ENCODE measurements at places on chromosomes 16 and 17. TPM values are rescaled to one million over a fixed set of nuclear protein-coding genes. Genes with fewer than 3 reads are reported as not detected.

DNA sequence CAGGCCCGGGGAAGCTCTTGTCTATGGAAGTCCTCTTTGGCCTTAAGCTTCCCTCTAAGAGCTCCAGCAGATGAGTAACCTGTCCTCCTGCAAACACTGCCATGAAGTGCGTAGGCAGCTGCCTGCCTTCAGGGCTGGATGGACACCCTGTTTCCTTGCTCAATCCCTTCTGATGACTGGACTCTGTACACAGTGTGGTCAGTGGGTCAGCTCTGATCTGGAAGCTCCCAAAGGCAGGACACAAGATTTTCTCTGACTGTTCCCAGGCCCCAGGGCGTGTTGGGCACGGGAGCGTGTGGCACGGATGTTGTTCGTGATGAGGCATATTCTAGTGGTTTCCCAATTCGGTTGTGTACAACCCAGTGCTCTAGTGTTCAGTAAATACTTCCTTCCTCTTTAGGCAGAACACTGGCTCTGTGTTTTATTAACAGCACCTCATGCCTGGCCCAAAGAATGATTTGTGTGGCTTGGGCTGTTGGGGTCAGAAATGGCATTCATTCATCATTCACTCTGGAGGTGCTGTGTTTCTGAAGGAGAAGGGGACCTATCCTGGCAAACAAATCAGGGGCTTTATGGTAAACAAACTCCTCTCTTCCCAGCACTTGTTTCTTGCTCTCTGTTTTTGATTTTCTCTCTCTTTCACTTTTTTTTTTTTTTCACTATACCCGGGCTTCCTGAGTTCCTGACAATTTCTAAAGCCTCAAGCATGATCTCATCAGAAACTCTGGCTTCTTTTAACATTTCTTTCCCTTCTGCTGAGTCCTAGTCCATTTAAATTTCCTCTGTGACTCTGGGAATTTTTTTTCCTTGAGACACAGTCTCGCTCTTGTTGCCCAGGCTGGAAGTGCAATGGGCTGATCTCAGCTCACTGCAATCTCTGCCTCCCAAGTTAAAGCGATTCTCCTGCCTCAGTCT lies 12.0 kb upstream of the RNF157 start:
- no peaks in the 10 kb centered on the region for H3K36me3 ChIP-seq
- no peaks in the 10 kb centered on the region for H3K27me3 ChIP-seq
- H3K27ac ChIP-seq: no peak overlapping the region

GRCh38 chr17:1347589-1348323 lies 52.3 kb downstream of the YWHAE start:
- no peak overlapping the region for H3K27ac ChIP-seq
- H3K4me1 ChIP-seq: no peaks in the 10 kb centered on the region
- no peak for DNase-seq
- no peak overlapping the region for H3K4me3 ChIP-seq

The NACA2 gene
- total RNA-seq: not detected

- no peaks in the 10 kb centered on the region for H3K27me3 ChIP-seq
- no peak overlapping the region for H3K27ac ChIP-seq
- no peak for DNase-seq
- no peaks in the 10 kb centered on the region for H3K36me3 ChIP-seq
- H3K4me1 ChIP-seq: no peaks in the 10 kb centered on the region
- no peak overlapping the region for H3K4me3 ChIP-seq
Measured at GRCh38 chr16:26913851-26914250, 152.9 kb upstream of the C16orf82 start.

The CSH1 gene
- 1.6 TPM for total RNA-seq

- no peaks in the 10 kb centered on the region for H3K27me3 ChIP-seq
- no peak overlapping the region for H3K27ac ChIP-seq
- H3K4me3 ChIP-seq: no peak overlapping the region
- no peaks in the 10 kb centered on the region for H3K36me3 ChIP-seq
- H3K4me1 ChIP-seq: no peaks in the 10 kb centered on the region
Measured at GRCh38 chr16:50402298-50402895, 33.6 kb upstream of the BRD7 start.

DNA sequence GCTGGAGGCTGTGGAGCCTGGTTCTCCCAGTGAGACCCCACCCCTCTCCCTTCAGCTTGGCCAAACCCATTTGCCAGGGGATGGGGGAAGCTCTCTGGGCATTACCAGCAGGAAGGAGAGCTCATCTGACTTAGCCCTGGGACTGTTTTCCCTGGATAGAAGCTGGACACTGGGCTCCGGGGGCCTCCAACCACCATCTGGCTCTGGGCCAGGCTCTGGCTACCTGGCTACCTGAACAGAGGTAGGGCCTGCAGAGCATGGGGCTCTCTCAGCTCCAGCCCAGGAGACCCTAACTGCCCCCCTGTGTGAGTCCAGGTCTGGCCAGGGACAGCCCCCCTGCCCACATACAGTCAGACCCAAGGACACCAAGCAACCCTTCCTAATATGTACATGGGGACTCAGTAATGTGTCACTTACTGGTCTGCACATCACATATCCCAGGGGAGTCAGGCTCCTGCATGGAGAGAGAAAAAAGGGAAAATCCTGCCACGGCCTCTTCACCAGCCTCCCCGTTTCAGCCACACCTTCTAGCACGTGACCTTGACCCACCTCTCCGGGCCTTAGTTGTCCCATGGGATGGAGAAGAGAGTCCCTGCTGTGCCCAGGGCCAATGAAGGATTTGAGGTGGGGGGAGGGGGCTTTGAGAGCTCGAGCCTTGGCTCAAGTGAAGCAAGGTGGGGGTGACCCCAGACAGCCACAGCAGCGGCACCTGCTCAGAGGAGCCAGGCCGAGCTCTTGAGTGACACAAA lies 13.8 kb downstream of the CNGB1 start:
- DNase-seq: no peak
- no peak overlapping the region for H3K27ac ChIP-seq
- no peaks in the 10 kb centered on the region for H3K27me3 ChIP-seq
- no peak overlapping the region for H3K4me3 ChIP-seq

Measured in endodermal cell (in vitro differentiated cells).